Hippocampal formation (tissue), 2 donors: ENCODE measurements at places on chromosomes 7 and 10.

DNA sequence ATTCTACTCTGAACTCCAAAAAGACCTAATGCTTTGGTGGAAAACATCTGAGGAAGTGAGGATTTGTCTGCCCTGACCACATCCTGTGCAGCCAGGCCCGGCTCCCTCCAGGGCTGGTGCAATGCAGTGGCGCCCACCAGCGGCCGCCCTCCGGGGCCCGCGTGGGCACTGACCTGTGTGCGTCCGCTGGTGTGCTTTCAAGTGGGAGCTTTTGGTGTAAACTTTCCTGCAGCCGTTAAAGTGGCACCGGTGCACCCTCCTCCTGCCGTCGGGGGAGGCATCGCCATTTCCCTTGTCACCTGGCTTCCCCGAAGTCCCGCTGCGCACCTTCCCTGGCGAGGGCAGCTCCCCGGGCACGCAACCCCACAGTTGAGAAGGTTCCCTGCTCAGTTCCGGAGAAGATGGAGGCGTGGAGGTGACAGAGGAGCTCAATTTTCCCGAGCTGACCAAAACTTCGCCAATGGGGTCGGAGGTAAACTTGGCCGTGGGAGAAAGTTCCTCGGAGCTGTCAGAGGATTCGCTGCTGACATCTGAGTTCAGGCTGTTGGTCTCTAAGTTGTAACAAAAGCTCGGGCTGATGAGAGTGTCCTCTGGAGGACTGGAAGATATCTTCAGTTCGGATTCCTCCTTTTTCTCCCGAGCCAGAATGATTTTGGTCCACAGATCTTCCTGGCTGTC is 3.4 kb downstream of the KLF6 start:
- no peak for DNase-seq

- no peak for DNase-seq
Measured at GRCh38 chr10:122237331-122237990, 33.6 kb upstream of the BTBD16 start.

DNA sequence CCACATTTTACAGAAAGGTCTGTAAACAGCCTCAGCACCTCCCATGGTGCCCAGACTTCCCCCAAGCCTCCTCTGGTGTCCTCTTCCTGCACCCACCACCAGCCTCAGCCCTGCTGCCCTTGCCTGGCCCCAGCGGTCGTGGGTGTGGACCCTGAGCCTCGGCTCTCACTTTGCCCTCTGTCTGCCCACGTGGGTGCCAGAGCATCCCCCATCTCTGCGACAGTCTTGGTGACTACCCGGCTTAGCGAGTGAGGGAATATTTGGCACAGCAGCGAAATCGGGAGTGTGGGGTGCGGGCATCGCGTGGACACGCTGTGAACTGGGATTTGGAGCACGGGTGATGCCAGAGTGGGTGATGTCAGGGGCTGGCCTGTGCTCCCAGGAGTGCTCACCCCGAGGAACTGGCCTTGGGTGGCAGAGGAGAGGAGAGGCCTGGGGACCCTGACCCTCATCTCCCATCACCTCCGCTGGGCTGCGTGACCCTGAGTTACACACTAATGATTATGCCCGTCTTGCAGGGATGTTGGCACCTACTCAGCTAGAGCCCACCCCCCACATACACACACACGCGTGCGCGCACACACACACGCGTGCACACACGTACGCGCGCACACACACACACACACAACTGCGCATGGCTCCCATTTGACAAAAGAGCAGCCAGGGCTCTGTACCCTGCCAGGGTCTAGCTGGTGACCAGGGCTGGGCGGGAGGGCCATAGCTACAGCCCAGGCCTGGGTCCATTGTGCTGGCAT is 8.7 kb downstream of the ELFN1 start:
- no peak for DNase-seq

DNA sequence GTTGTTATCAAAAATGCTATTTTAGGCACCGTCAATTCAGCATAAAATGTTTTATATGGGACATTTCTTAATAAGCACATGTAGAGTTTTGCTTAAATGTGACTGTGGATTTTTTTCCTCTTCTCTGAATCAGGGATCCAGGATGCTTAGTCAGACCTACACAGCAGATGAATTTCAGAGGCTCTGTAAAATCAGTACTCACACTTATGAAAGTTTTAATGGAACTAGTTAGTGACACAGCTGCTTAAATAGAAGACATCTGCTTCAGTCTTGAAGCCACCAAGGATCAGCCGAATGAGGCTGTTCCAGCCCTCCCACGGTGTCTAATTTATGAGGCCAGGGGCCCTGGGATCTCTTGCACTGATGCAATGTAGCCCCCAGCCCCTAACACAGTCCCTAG is 136.0 kb downstream of the MYOF start:
- no peak for DNase-seq

DNA sequence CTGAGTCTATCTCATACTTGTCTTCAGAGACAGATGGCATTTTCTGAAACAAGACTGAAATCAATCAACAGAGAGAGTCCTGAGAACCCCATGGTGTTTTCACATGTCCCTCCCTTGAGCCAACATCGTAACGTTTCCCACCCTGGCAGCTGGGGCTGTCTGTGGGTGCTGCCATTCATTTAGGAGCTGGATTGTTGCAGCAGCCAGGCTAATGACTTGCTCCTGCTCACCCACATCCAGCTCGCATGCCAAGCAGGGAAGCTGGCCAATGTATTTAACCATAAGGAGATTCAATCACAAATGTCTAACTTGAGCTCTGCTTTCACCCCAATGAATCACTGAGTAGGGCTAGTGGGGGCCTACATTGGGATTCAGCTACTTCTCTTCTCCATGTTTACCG is 146.1 kb downstream of the ADRA2A start:
- no peak for DNase-seq

GRCh38 chr10:127046975-127047877 is 142.0 kb downstream of the DOCK1 start:
- no peak for DNase-seq

DNA sequence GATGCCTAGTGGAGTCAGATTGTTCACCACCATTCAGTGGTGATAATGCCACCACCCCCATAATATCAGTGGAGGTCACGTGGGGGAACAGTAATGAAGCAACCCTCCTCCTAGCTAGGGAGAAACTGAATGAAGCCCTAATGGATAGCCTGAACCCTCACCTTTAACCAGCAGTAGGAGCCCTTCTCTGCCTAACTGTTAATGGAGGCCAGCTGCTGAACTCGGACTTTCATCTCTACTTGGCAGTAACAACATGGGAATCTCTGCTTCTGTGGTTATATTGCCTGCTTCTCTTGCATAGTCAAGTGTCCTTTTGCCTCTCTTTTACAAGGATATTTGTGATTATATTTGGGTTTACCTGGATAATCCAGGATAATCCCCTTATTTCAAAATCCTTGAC is 1097.9 kb downstream of the REEP3 start:
- no peak for DNase-seq

DNA sequence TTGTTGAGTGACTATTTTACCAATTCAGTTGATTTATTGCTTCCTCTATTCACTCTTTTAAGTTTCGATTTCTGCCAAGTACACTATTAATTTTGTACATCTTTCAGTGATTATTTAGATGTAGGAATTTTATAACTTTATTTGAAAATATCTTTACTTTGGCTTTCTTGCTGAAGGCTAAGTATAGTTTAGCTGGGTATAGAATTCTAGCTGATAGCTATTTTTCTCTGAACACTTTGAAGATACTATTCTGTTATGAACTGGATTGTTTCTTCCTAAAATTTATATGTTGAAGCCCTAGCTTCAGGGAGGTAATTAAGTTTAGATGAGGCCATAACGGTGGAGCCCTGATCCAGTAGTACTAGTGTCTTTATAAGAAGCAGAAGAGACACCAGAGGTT is 141.1 kb downstream of the LRMDA start:
- DNase-seq = no peak

- no peak for DNase-seq
Measured at GRCh38 chr7:66016131-66016461, 34.1 kb upstream of the GUSB start.

GRCh38 chr7:11006291-11006690 is 32.6 kb downstream of the PHF14 start:
- DNase-seq = no peak

- no peak for DNase-seq
Measured at GRCh38 chr7:130995252-130996081, 261.5 kb upstream of the KLF14 start.

DNA sequence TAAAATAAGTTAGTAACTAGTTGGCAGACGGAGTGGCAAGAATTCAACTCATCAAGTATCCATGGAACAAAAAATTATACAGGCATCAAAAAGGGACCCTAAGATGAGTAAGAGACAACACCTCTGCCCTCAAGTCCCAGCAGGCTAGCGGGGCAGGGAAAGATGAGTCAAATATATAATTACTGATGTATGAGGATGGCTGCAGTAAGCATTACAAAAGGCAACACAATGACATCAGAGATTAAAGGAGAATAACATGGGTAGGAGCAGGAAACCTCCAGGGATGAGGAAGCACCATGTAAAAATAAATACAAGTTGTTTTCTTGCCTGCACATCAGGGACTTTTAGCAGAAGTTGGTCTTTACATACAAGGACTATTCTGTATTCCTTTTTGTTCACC is 49.4 kb downstream of the SCRN1 start:
- no peak for DNase-seq

- DNase-seq = no peak
Measured at GRCh38 chr7:36639826-36640225, 84.5 kb downstream of the AOAH start.

DNA sequence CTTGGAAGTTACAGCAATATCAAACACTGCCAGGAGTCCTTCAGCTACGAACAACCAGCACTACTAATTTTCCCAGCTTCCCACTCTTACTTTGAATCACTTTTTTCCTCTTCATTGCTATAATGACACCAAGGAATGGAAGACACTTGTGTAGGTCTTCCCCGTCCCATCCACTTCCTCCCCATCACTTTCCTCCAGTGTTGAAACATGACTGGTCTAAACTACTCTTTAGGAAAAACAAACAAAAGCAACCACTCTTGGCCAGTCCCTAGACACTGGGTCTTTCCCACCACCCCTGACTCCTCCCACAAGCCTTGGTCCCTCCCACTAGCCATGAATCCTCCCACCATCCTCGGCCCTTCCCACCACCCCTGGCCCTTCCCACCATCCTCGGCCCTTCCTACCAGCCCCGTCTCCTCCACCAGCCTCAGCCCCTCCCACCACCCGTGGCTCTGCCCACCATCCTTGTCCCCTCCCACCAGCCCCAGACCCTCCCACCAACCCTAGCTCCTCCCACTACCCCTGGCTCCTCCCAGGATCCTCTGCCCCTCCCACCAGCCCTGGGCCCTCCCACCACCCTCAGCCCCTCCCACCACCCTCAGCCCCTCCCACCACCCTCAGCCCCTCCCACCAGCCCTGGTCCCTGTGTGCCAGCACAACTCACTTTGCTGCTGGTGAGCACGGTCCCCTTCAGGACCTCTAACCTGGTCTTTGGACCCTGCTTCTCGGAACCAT is 68.5 kb downstream of the CXCL12 start:
- DNase-seq = no peak

DNA sequence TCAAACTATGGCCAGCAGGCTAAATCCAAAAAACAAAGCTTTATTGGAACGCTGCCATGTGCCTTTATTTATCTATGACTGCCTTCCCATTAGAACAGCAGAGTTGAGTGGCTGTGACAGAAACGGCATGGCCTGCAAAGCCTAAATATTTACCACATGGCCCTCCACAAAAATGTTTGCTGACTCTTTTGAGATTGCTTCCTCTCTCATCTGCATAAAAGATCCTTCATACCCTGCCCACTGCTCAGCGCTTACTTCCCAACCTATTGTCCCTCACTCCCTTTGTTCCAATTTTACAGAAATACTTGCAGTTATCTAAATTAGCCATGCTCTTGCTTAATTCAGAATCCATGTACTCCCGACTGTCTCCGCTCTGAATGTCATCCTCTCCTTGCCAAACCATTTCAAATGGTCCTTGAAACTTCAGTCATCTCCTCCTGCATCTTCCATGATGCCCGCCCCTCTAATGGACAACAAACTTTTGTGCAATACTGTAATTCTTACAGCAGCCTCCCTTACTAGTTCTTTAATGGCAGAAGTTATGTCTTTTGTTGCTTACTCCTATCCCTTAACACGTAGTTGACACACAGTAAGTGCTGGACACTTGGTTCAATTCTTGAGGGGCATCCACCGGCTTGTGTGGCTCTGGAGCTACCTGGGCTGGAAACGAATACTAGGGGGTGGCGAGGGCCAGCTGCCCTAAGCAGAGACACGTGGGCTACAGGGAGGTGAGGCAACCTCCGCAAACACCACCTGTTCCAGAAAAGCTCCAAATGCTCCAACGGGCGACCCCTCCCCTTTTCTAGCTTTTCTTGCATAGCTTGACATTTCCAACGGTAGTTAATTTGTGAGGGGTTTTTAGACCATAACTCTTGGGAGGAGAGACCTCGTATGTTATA is 832 bp downstream of the XRCC2 start:
- DNase-seq = no peak

DNA sequence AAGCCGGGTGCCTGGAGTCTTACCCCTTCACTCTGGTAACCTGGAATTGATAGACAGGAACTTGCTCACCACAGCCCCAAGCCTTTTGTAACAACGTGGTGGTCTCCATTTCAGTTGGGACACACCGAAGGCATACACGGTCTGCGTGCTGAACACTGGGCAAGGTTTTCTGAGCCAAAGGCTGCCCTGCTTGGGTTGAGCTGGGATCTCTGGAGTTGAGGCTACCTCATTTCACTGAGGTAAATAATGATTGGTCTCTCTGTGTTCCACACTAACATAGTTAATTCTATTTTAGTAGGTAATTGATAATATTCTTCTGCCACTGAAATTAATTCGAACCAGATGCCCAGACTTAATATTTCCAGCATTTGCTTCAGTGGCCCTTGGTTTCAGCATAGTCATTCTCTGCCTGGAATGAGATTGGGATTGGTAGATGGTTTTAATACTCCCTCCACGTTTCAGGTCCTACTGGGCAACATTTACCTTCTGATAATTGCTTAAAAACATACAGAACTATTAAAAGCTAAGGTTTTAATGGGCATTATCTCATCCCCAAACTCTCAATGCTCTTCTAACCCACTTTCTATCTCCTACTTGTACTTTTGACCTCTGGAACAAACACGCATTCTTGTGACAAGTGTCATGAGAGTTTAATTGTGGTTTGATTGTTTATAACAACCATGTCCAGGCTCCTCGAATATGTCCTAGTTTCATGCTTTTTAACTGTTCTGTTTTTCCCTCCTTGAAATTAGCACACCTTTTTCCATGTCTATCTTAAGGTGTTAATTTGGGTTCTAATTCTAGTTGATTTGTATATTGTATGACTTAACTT is 202.3 kb upstream of the KLF6 start:
- DNase-seq = no peak

GRCh38 chr10:71864911-71865361 is 13.9 kb upstream of the PSAP start:
- DNase-seq = no peak

- DNase-seq = peak; percentile 61
Measured at GRCh38 chr7:30469303-30469702, 9.3 kb downstream of the NOD1 start.
